Stimulated activated CD8-positive, alpha-beta memory T cell treated with anti-CD3 and anti-CD28 coated beads, Interleukin-2, amount 100 ng/mL, for 1 hour (primary cell): ENCODE measurements at places on chromosomes 7 and 10.
A peak's percentile ranks its signal among the peaks of the same experiment; 100 is the strongest.

GRCh38 chr7:12926206-12926605, 238.8 kb downstream of the ARL4A start:
- DNase-seq, result no peak

DNA sequence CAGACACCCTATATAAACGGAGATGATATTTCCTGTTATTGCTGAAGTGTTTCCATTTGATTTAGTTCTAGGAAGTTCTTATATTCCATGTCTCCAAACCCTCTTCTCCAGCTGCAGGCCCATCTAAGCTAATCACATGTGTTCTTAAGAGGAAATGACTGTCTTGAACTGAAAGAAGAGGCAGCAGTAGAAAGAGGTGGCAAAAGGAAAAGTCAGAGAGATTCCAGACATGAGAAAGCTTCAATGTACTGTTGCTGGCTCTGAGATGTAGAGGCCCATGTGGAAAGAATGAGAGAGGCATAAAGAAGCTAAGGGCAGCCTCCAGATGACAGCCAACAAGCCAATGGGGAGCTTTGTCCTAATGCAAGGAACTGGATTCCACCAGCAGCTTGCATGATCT, 287.2 kb downstream of the GFRA1 start:
- no peak for DNase-seq

DNA sequence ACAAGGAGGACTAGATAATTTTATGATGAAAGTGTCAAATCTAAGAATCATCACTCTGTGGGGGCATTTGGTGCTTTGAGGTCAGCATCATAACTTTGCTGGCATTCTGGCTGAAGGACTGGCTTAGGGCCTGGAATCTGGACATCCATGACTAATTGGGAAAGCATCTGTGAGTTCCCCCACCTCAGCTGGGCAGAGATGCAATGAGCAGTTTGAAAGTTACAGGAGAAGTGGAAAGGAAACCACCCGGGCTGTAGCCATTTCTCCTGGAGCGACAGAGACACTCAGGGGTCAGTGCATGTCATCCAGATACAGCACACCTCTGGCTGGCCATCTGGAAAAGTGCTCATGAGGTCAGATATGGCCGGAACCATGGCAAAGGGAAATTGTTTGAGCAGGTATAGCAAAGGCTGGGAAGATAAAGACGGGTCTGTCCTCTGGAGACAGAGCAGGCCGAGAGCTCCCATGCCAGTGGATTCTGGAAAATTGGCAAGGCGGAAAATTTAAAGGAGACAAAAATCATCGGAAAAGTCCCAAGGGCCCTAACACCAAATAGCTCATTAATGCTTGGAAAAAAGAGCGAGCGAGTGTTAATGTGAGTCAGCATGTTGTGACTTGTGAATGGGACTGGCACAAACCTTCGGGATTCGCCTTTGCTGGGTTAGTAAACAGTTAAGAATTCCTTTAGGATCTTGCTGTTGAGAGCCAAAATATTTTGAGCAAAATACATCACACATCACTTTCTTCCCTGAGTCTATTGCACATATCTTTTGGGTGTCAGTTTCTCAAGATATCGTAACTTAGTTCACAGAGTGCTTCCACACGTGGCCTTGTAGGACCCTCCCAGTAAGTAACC, 188.4 kb upstream of the AGK start:
- no peak for DNase-seq

GRCh38 chr7:2276107-2276506, 34.1 kb downstream of the NUDT1 start:
- DNase-seq, result no peak

- DNase-seq, result no peak
Observed at GRCh38 chr10:106436123-106436715, 728.3 kb downstream of the SORCS1 start.

DNA sequence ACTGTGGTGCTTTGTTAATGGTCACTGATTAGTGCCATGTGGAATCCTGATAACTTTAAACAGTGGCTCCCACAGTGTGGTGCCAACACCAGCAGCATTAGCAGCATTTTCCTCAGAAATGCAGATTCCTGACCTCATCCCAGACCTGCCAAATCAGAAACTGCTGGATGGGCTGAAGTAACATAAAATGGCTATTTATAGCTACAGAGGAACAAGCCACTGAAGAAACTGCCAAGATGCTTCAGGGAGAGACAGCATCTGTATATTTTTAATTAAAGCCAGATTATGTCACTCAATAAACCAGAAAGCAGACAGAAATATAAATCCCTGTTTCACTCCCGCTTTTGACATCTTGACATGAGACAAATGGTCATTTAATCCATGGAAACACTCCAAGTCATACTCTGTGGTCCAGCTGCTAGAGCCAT, 178.5 kb downstream of the AMPH start:
- DNase-seq, result no peak

GRCh38 chr7:155738652-155739537, 73.4 kb downstream of the SHH start:
- DNase-seq, result peak; percentile 14

- DNase-seq, result no peak
Observed at GRCh38 chr10:6089334-6090219, 743 bp downstream of the RBM17 start.

- no peak for DNase-seq
Observed at GRCh38 chr7:30080818-30081217, 52.6 kb downstream of the PLEKHA8 start.

GRCh38 chr10:66833861-66834260, 92.0 kb upstream of the LRRTM3 start:
- no peak for DNase-seq

- no peak for DNase-seq
Observed at GRCh38 chr10:124142960-124143359, 49.6 kb upstream of the CHST15 start.

- no peak for DNase-seq
Observed at GRCh38 chr7:31917256-31917655, 153.0 kb downstream of the PDE1C start.

GRCh38 chr7:81294897-81295515, 376.2 kb upstream of the SEMA3C start:
- DNase-seq, result no peak

- DNase-seq, result no peak
Observed at GRCh38 chr7:139598642-139599041, 75.2 kb downstream of the CLEC2L start.

GRCh38 chr10:6327961-6328698, 125.4 kb downstream of the PFKFB3 start:
- DNase-seq, result no peak

GRCh38 chr7:157507987-157508386, 171.2 kb downstream of the DNAJB6 start:
- DNase-seq, result no peak

- no peak for DNase-seq
Observed at GRCh38 chr10:74589851-74590250, 236.5 kb upstream of the KAT6B start.

- no peak for DNase-seq
Observed at GRCh38 chr7:90552521-90552920, 43.6 kb upstream of the CDK14 start.

- DNase-seq, result no peak
Observed at GRCh38 chr7:21412957-21413356, 14.9 kb upstream of the SP4 start.

DNA sequence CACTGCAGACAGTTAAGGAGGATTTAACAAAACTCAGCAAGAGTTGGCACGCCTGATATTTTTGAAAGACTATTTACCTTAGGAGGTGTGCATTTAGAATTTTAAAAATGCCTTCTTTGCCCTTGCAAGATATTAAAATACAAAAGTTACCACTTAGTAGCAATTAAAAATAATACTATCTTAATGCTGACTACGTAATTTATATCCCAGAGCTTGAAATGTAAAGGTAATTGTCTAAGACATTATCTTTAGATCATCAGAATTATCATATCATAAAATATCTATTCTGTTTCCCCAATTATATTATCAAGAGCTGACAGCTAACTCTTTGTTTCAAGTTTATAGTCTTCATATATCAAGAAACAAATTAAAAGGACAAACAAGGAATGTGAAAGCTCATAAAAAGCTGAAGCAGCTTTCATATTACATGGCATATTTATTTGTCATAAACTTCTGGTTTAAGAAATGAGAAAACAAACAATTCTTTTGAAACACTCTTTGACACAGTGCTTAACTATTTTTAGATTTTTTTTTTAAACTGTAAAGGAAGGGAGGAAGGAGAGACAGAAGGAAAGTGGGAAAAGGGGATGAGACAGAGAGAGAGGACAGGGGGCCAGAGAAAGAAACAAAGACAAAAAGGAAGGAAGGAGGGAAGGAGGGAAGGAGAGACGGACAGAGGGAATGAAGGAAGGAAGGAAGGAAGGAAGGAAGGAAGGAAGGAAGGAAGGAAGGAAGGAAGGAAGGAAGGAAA, 73.5 kb downstream of the RTKN2 start:
- DNase-seq, result no peak

DNA sequence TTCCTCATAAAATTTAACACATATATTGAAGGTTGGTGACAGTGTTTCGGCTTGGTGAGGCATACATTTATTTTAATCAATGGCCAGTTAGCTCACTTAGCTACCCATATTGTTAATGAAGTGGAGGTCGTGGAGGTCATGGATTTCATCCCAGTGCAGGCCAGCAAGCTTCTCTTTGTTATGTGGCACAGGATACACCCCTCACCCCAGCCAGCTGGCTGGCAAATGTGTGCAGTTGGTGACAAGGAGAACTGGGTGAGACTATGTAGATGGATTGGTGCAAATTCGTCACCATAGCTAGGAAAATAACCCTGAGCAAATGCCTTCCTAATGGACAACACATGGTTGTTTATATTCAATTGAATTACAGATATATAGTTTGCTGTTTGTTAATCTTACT, 50.5 kb upstream of the FOXP2 start:
- no peak for DNase-seq

- no peak for DNase-seq
Observed at GRCh38 chr10:76352300-76352699, 920.9 kb downstream of the LRMDA start.
